Foreskin keratinocyte (primary cell): ENCODE measurements at places on chromosomes 1 and 21. TPM values are rescaled to one million over a fixed set of nuclear protein-coding genes. Genes with fewer than 3 reads are reported as not detected.

TMEM200B gene
- total RNA-seq, result 7.4 and 8.7 TPM in 2 replicates

CA14 gene
- 0.37 and 0.60 TPM in 2 replicates for total RNA-seq

CELA2A gene
- not detected in 2 replicates for total RNA-seq

GPX7 gene
- total RNA-seq, result 2.9 and 3.9 TPM in 2 replicates

HSD3B1 gene
- total RNA-seq, result 0.07 TPM in 1 of 2 replicates, not detected in the other

PCP4 gene
- total RNA-seq, result not detected in 2 replicates

CELA2B gene
- total RNA-seq, result not detected in 2 replicates

MRPL55 gene
- 73.6 and 77.5 TPM in 2 replicates for total RNA-seq

SYTL1 gene
- total RNA-seq, result 42.3 and 49.3 TPM in 2 replicates

CCDC27 gene
- total RNA-seq, result not detected in 2 replicates

S100A16 gene
- 1,000 and 1,238 TPM in 2 replicates for total RNA-seq

ZNF593OS gene
- total RNA-seq, result not detected in 2 replicates

ZNF687 gene
- 14.4 and 17.6 TPM in 2 replicates for total RNA-seq

NTRK1 gene
- total RNA-seq, result not detected in 2 replicates

LCE1B gene
- total RNA-seq, result 0.42 and 0.61 TPM in 2 replicates

NCDN gene
- total RNA-seq, result 14.3 and 15.5 TPM in 2 replicates

TMEM201 gene
- 9.4 and 10.4 TPM in 2 replicates for total RNA-seq

ADAMTS5 gene
- total RNA-seq, result not detected in 2 replicates

KRTAP19-8 gene
- total RNA-seq, result not detected in 2 replicates

GBP2 gene
- total RNA-seq, result 0.10 and 0.11 TPM in 2 replicates

C4BPB gene
- total RNA-seq, result not detected in 2 replicates

CSF3R gene
- not detected in 2 replicates for total RNA-seq

ILDR2 gene
- not detected in 2 replicates for total RNA-seq

AQP10 gene
- total RNA-seq, result 0.17 and 0.18 TPM in 2 replicates

FAM78B gene
- 0.07 TPM in 1 of 2 replicates, not detected in the other for total RNA-seq

ITLN1 gene
- not detected in 2 replicates for total RNA-seq

RAVER2 gene
- 8.4 and 10.5 TPM in 2 replicates for total RNA-seq
